Cardiac fibroblast (primary cell): ENCODE measurements at places on chromosomes 2 and 18.

- DNase-seq: peak; percentile 86
These were observed 3.9 kb downstream of the KCNK3 start for GRCh38 chr2:26696351-26696816.

DNA sequence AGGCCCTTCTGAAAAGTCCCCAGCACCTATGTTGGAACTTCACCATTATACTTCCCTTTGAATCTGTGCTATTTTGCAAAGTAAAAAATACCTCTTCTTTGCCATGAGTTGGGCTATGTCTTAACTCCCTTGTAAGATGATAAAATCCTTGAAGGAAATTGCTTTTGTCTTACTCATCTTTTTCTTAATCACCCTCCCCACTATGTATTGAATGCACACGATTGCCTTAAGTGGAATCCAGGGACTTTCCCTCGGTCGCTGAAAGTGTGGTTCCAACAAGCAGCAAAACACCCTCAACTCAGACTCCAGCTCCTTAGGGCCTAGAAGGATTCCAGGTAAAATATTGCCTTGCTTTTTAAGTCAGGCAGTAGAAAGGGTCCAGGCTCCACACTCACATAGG is 173.2 kb upstream of the ARL4C start:
- peak; percentile 94 for DNase-seq

DNA sequence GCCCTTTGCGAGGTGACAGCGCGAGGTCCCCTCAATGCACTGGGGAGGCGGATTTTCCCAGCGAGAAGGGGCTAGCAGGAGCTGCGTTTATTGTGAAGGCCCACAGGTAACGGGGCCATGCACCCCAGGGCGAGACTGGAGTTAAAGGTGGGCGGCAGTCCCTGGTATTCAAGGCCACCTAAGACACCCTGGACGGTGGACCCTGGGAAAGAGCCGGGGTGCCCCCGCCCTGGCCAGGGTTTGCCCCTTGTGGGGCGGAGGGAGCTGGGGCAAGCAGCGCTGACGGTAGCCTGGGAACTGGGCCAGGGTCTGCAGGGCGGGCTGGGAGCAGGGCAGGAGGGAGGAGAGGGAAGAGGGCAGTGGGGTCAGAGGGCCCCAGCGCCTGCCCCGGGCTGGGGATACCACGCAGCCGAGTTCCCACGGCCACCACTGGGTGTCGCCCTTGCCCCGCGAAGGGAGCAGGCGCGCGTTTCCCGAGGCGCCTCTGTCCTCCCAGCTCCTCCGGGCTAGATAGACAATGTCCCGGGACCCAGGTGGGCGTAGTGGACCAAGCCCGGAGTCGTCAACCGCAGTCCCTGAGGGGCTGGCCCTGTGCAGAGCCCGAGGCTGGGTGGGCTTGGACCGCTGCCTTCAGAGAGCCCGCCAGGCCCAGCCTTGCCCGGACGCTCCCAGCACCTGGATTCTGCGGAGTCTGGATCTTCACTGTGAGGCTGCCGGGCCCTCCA is 80.2 kb downstream of the SMAD4 start:
- DNase-seq: peak; percentile 33

- no peak for DNase-seq
These were observed 697.5 kb downstream of the TMEM182 start for GRCh38 chr2:103459283-103459682.

DNA sequence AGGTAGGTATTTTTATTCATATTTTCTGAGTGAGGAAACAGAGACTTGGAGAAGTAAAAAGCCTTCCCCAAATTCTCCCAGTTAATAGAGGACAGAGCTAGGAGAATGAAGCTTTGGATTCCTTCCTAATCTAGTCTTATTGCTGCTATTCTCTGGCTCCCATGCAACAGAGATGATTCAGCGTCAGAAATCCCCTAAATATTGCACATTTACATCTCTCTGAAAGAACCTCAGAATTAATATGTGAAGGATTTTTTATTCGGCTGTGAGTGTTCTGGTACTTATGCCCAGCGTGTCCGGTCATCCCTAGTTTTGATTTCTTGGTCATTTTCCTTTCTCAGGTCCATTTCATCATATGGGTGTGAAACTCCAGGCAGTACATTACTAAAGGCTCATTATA is 91.2 kb upstream of the SESTD1 start:
- peak; percentile 49 for DNase-seq
